LHCN-M2 (cell line): ENCODE measurements at places on chromosomes 13 and 19.

DNA sequence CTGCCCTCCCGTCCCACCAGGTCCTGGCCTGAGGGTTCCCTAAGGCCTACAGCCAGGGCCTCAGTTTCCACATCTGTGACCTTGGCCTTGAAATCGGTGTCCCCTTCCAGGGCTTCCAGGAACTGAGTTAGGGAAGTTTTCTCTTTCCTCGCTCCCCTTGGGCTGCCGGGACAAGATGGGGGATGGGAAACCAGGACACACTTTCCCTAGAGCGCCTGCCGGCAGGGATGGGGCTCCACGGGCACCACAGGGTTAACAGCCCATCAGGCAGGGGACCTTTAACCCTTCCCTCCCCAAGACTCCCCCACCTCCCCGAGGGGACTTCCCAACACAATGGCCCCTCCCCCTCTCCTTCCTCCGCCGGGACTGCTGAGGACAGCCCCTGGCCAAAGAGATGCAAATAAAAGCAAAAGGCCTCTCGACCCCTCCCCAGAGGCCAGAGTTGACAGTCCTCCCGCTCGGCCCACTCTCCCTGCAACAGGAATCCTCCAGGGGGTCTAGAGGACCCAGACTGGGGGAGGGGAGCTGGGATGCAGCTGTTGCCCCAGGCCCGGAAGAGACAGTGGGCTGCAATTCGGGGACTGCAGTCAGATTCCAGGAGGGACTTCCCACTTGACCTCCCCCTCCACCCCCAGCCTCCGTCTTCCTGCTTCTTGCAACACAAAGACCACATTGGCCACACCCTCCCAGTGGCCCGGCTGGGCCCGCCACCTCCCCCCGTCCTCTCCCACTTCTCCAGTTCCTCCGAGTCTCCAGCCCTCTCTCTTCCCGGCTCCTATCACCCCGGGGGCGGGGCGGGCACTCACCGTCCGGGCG, 3.4 kb downstream of the BBC3 start:
- peak; percentile 90 for DNase-seq

- DNase-seq = no peak
Measured at GRCh38 chr19:55836340-55836739, at the start of gene NLRP4. TSS of gene NLRP4 (plus strand) at chr19:55836540. CDS start at chr19:55852081, 15,541 bp downstream.

GRCh38 chr13:34750078-34750931, 191.8 kb upstream of the NBEA start:
- no peak for DNase-seq

DNA sequence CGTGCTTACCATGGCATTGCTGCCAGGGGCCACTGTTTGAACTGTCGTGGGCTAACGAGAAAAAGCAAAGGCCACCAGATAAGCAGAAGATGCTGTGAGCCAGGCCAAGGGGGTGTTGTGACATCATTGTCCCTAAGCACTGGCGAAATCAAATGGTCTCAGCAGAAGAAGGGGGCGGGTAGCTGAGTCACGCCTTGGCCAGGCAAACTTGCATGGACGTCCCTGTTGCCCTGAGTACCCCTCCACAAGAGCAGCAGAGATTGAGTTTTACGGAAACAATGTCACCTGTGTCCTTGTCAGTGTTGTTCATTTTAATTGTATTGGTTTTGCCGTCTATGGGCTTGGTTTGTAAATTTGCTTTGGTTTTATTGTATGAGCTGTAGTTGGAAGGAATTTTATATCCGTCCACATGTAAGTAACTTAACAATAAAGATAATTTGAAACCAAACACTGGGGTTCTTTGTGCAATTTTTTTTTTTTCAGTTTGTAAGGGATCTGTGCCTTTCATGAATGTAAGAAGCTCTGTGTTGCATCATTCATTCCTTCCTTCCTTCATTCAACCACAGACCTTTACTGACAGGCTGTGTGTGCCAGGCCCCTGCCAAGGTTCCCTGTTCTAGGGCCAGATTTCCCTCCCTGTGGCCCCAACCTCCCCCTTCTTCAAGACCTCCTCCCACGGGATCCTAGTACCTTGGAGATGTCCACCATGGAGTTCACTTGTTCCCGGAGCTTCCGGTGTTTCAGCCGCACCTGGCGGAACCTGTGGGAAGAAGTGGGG, 12.3 kb downstream of the KCNN4 start:
- no peak for DNase-seq

- no peak for DNase-seq
Measured at GRCh38 chr13:43391036-43391435, 367.6 kb downstream of the DNAJC15 start.

- peak; percentile 44 for DNase-seq
Measured at GRCh38 chr13:76828316-76828741, 57.9 kb downstream of the KCTD12 start.

- DNase-seq = no peak
Measured at GRCh38 chr13:63163903-63164302, 1748.3 kb upstream of the PCDH20 start.

DNA sequence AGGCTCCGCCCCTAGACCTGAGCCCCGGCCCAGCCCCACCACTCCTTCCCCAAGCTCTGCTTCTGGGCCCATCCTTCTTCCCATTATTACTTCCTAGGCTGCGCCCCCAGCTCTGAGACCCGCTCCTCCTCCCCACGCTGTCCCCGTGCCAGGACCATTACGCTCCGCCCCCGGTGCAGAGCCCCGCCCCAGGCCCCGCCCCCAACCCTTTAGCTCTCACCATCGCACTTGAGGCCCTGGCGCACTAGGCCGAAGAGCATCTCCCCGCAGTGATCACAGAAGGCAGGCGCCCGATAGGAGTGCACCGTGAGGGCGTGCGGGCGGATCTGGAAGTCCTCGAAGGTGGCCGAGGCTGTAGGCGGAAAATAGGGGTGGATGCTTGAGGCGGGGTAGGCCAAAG, 6.2 kb downstream of the PRKD2 start:
- DNase-seq = no peak

- DNase-seq = no peak
Measured at GRCh38 chr13:44368599-44369368, 4.8 kb upstream of the SERP2 start.

GRCh38 chr13:81017513-81018152, 676.7 kb upstream of the SPRY2 start:
- peak; percentile 49 for DNase-seq

GRCh38 chr19:4134351-4134750, 10.4 kb upstream of the MAP2K2 start:
- DNase-seq = no peak

- no peak for DNase-seq
Measured at GRCh38 chr19:49727217-49728030, 35.7 kb downstream of the TSKS start.

- no peak for DNase-seq
Measured at GRCh38 chr19:7865262-7865911, 8.8 kb downstream of the PRR36 start.

DNA sequence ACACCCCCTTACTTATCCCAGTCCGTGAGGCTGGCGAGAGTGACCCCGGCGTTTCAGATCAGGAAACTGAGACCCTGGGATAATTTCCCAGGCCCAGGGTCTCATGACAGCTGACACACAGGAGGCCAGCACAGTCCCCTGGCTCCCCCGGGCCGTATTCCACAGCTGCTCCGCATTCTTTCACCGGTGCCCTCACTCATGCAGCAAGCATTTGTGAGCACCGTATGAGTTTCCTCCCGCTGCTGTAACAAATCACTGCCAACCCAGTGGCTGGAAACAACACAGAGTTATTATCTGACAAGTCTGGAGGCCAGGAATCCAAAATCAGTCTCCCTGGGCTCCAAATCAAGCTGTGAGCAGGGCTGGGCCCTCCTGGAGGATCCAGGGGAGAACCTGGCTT, 21.3 kb downstream of the GADD45B start:
- DNase-seq = no peak

- DNase-seq = peak; percentile 47
Measured at GRCh38 chr19:51131780-51132680, 7.3 kb downstream of the SIGLEC9 start.

DNA sequence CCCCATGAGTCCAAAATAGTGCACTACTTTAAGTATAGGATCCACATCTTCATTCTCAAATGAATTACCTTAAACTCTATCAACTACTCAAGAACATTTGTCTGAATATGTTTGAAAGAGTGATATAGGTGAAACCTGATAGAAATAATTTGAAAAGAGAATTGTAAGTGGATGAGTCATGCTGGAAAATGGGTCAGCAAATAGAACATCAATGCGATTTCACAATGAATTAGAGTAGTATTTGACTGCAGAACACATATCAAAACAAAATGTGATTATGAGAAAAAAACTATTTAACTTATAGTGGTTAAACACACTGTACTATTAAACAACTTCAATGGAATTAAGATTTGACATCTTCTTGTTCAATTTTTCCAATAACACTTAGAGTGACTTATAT, 300.6 kb upstream of the KLHL1 start:
- no peak for DNase-seq

DNA sequence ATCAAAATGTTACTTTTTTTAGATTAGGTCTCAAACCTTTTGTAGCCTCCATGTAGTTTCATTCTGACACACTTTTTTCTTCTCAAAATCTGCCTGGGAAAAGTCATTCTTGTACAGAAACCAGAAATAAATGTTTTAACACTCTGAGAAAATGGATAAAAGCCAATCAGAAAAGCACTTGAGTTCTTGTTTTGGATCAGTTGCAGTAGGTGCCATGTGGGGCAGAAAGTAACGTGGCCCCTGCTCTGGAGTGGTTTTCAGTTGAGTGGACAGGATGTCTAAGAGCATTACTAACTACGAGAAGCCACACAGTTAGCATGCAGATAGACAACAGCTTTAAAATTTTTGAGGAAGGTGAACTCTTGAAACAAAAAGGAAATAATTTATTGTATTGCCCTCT, 19.1 kb downstream of the GPR183 start:
- no peak for DNase-seq
